ENCODE measurements at places on chromosomes 3 and 15. TPM values are rescaled to one million over a fixed set of nuclear protein-coding genes. Genes with fewer than 3 reads are reported as not detected.

Gene STRIT1
- total RNA-seq, result not detected

Gene C2CD4A
- not detected for total RNA-seq

DNA sequence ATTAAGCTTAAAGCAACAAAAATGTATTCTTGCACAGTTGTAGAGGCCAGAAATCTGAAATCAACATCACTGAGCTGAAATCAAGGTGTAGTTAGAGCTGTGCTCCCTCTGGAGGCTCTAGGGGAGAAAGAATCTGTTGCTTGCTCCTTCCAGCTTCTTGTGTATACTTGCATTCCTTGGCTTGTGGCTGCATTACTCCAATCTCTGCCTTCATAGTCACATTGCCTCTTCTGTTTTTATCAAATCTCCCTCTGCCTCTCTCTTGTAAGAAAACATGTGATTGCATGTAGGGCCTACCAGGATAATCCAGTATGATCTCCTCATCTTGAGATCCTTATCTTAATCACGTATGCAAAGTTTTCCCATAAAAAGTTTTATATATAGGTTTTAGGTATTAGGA lies 487.9 kb upstream of the SGO1 start:
- no peak overlapping the region for H3K4me3 ChIP-seq
- no peaks in the 10 kb centered on the region for H3K4me1 ChIP-seq
- H3K27me3 ChIP-seq, result no peaks in the 10 kb centered on the region
- H3K27ac ChIP-seq, result no peak overlapping the region
- no peaks in the 10 kb centered on the region for H3K36me3 ChIP-seq

- no peaks in the 10 kb centered on the region for H3K4me1 ChIP-seq
- H3K4me3 ChIP-seq, result no peak overlapping the region
- DNase-seq, result no peak
- no peak overlapping the region for H3K27ac ChIP-seq
- peaks cover 90% of the 10 kb centered on the region for H3K36me3 ChIP-seq
Observed at GRCh38 chr3:51637144-51637940, 33.7 kb upstream of the TEX264 start.

- no peak overlapping the region for H3K4me3 ChIP-seq
- no peak overlapping the region for H3K27ac ChIP-seq
- H3K4me1 ChIP-seq, result no peaks in the 10 kb centered on the region
- DNase-seq, result no peak
- H3K36me3 ChIP-seq, result no peaks in the 10 kb centered on the region
Observed at GRCh38 chr15:78988361-78988911, 43.6 kb upstream of the CTSH start.

GRCh38 chr3:79598594-79598993 lies 169.2 kb downstream of the ROBO1 start:
- DNase-seq, result no peak
- no peaks in the 10 kb centered on the region for H3K4me1 ChIP-seq
- H3K36me3 ChIP-seq, result no peaks in the 10 kb centered on the region
- H3K27ac ChIP-seq, result no peak overlapping the region

GRCh38 chr15:68696414-68697363 lies 117.9 kb downstream of the CORO2B start:
- no peak for DNase-seq
- H3K4me1 ChIP-seq, result peaks cover 6% of the 10 kb centered on the region
- H3K27me3 ChIP-seq, result no peaks in the 10 kb centered on the region
- H3K4me3 ChIP-seq, result no peak overlapping the region
- H3K27ac ChIP-seq, result no peak overlapping the region
- H3K36me3 ChIP-seq, result no peaks in the 10 kb centered on the region

GRCh38 chr3:70647094-70647493 lies 334.7 kb upstream of the MDFIC2 start:
- no peaks in the 10 kb centered on the region for H3K4me1 ChIP-seq
- no peaks in the 10 kb centered on the region for H3K27me3 ChIP-seq
- H3K4me3 ChIP-seq, result no peak overlapping the region

DNA sequence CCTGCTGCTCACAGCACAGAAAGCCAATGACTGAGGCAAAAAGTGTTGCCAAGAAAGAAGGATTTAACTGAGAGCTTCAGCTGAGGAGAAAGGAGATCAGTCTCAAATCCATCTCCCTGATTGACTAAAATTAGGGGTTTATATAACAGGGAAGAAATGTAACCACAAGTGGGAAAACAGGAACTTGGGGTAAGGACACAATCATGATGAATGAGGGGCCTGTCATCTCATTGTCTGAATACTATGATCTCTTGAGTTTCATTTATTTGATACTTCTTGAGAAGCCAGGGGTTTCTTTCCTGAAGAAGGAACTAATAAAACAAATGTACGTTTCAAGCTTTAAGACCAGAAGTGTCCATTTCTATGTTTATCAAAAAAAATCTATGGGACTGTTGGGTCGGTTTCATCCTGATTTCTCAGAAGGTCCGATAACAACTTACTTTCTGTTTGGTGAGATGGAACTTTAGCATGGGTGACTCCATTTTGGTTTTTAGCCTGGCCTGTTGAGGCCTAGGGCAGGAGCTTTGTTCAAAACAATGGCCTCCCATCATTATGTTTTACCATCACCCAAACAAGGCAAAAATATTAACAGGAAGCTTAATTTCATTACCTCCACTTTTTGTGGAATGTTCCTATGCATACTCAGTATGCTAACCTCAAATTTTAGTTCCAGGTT lies 76.6 kb upstream of the PIAS1 start:
- no peak for DNase-seq
- no peaks in the 10 kb centered on the region for H3K27me3 ChIP-seq
- H3K4me1 ChIP-seq, result no peaks in the 10 kb centered on the region
- H3K27ac ChIP-seq, result no peak overlapping the region

All from naive thymus-derived CD4-positive, alpha-beta T cell (primary cell).